Thymus (tissue), 14 donors: ENCODE measurements at places on chromosomes 7 and 10. TPM values are rescaled to one million over a fixed set of nuclear protein-coding genes. Genes with fewer than 3 reads are reported as not detected.

The ERVW-1 gene
- total RNA-seq = not detected

DNA sequence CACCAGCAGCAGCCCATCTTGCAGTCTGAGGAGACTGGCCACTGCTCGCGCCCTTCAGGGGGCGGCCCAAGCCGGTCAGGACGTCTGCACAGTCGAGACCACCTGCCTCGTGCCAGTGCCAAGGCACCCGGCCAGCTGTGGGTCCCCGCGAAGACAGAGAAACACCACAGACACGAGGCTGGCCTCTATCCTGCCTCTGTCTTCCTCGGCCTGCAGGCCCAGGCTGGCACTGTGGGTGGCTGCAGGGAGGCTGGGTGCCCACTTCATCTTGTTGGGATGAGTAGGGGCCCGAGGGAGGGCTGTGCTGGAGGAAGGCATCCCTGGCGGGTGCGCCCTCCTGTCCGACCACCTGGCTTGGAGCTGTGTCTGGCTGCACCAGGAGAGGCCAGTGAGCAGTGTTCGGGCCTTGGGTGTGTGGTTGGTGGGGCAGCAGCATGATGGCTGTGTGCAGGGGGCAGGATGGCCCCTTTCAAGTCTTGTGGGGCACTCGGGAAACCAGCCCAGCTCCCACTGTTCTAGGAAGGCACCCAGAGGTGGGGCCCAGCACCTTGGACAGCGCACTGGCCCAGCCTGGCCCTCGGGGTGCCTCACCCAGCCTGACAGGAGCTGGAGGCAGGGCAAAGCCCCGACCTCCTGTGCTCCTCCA, 7.3 kb downstream of the DPYSL4 start:
- no peaks in the 10 kb centered on the region for H3K36me3 ChIP-seq
- H3K4me1 ChIP-seq = no peaks in the 10 kb centered on the region
- no peak overlapping the region for H3K27ac ChIP-seq
- H3K4me3 ChIP-seq = no peak overlapping the region

DNA sequence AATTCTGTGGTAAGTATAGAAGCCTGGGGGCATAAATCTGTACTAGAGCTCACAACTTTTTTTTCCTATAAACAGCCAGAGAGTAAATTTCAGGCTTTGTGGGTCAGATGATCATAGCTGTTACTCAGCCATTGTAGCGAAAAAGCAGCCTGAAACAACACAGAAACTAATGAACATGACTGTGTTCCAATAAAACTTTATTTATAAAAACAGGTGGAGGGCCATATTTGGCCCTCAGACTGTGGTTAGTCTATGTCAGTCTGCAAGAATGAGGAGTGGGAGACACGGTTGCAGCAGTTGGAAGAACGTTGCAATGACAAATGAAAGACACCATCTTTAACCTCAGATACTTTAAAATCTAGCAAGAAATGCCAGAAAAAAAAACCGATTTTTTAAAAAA, 389.6 kb upstream of the PRKCQ start:
- H3K27ac ChIP-seq = no peak overlapping the region
- H3K4me1 ChIP-seq = peaks cover 6% of the 10 kb centered on the region

- H3K4me3 ChIP-seq = no peak overlapping the region
- no peak for DNase-seq
- H3K27me3 ChIP-seq = no peaks in the 10 kb centered on the region
- H3K36me3 ChIP-seq = no peaks in the 10 kb centered on the region
Measured at GRCh38 chr7:117259615-117260014, 63.2 kb downstream of the WNT2 start.

The MRLN gene
- total RNA-seq = 0.47 TPM

GRCh38 chr10:73799899-73800559, 11.4 kb downstream of the NDST2 start:
- H3K4me3 ChIP-seq = no peak overlapping the region
- no peak overlapping the region for H3K27ac ChIP-seq
- H3K36me3 ChIP-seq = peaks cover 97% of the 10 kb centered on the region
- no peaks in the 10 kb centered on the region for H3K27me3 ChIP-seq
- no peak for DNase-seq
- peaks cover 3% of the 10 kb centered on the region for H3K4me1 ChIP-seq

The GDF10 gene
- total RNA-seq = 0.47 TPM

- peaks cover 9% of the 10 kb centered on the region for H3K4me1 ChIP-seq
- H3K27ac ChIP-seq = no peak overlapping the region
- no peak for DNase-seq
- no peak overlapping the region for H3K4me3 ChIP-seq
Measured at GRCh38 chr10:98292971-98293370, 25.0 kb upstream of the LOXL4 start.

The CYREN gene
- total RNA-seq = 42.9 TPM

- DNase-seq = no peak
- H3K27me3 ChIP-seq = no peaks in the 10 kb centered on the region
- no peak overlapping the region for H3K27ac ChIP-seq
- no peaks in the 10 kb centered on the region for H3K4me1 ChIP-seq
Measured at GRCh38 chr7:152115021-152115718, 89.7 kb downstream of the GALNT11 start.
